ENCODE measurements at places on chromosomes 12 and 14.

DNA sequence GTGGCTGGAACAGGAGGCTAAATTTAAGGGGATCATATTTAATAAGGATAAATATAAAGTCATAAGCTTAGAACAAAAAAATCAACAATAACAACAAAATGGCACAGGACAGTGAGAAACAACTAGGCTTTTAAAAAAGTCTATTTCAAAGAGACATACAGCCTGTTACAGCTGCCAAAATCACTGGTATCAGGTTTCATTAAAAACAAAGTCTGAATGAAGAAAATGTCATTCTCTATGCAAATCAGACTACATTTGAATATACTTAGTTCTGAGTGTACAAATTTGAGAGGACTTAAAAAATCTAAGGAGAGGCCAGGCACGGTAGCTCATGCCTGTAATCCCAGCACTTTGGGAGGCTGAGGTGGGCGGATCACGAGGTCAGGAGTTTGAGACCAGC is 44.0 kb downstream of the TFCP2 start:
- no peak for DNase-seq

GRCh38 chr14:49594347-49595091 is 4.2 kb upstream of the LRR1 start:
- no peak for DNase-seq

- no peak for DNase-seq
Observed at GRCh38 chr12:3200032-3200617, 122.9 kb downstream of the TSPAN9 start.

DNA sequence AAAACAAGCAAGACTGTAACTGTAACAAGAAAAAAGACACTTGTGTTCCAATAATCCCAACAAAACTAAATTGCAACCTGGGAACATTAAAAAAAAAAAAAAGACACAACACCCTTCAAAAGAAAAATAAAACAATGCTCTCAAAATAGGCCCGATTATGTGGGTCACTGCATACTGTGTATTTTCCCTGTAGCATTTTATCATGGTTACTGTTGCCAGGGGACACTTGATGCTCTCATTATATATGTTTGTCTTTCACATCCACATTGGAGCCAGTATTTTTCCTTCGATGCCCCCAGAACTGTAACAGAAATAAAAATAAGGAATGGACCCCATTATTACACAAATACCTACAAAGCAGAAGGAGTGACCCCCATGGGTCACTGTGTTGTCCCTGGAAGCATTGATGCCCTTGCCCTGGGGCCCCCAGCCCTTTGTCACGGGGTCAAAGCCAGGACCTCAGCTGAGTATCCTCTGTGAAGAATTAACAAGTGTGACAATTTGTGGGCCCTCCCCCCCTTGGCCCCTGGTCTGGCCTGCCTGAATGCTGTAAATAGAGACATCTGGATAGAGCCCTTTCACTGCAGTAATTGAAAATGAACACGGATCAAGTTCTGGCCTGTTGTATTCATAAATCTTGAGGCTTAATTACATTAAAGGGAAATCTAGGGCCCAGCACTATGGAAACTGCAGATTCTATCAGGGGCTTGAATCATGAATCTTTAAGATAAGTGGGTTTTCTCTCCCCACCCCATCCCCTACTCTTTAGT is 72.8 kb downstream of the C12orf42 start:
- no peak for DNase-seq

GRCh38 chr14:73231981-73232851 is 5.1 kb upstream of the PAPLN start:
- no peak for DNase-seq

GRCh38 chr14:103855734-103856095 is 8.3 kb upstream of the PPP1R13B start:
- no peak for DNase-seq

DNA sequence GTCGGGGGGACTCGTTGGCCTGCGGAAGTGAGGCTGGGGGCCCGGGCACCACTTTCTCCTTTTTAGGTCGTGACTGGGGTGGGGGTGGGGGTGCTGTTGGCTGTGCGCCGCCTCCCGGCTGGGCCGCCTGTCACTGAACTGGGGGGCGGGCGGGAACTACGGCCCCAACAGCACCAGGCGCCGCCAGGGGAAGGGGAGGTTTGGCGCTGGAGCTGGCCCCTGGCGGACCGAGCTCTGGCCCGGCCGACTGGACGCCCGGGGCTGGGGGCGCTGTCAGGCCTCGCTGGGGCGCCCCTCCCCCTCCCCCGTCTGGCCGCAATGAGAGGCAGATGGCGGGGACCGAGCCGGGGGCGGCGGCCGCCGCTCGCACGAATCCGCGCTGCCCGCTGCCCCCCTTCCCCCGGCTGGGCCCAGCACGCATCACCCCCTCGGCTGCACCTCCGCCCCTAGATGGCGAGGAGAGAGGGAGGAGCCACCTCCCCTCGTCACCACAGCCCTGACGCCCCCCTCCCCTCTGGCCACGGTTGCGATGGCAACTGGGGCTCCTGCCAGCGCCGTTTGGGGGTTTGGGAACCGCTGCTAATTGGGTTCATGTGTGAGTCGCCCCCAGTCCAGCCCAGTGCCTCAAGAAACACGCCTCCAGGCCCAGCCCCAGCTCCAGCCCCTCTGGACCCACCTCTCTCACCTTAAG is 723 bp downstream of the NFATC4 start:
- DNase-seq = peak; percentile 68

DNA sequence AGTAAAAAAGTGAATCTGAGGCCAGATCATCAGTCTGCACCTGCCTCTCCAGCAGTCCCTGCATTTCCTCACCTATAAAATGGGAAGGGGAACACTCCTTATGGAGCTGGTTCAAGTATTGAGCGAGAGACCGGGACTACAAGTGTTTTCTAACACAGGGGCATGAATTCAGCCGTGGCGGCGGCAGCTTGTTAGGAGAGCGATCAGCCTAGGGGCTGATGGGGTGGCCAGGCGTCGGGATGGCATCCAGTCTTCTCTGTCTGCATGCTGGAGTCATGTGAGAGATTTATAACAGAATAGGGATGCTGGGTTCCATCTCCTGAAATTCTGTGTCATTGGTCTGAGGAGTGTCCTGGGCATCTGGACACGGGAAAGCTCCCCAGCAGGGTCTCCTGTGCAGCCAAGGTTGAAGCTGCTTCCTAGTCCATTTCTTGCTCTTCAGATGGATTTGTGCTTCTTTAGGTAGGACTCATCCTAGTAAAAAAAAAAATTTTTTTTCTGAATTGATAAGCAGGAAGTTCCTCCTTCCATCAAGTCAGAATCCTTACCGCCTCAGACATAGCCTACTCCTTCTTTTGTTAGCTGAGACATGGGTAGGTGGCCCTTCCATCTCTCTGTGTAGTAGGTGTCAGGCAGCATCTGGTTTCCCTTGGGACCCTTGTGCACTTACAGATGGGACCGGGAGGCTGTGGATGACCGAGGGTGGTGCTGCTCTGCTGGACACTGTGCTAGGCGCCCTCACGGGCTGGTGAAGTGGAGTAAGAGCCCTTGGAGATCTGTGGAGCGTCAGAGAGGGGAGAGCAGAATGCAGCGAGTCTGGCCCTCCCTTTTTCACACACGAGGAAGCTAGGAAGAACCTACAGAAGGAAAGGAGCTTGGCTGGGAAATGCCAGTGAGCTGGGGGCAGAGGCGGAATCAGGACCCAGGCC is 146.7 kb downstream of the TSPAN9 start:
- no peak for DNase-seq

- DNase-seq = no peak
Observed at GRCh38 chr12:104991565-104992128, 5.5 kb downstream of the NOPCHAP1 start.

- no peak for DNase-seq
Observed at GRCh38 chr12:1581973-1582708, 12.2 kb downstream of the FBXL14 start.

DNA sequence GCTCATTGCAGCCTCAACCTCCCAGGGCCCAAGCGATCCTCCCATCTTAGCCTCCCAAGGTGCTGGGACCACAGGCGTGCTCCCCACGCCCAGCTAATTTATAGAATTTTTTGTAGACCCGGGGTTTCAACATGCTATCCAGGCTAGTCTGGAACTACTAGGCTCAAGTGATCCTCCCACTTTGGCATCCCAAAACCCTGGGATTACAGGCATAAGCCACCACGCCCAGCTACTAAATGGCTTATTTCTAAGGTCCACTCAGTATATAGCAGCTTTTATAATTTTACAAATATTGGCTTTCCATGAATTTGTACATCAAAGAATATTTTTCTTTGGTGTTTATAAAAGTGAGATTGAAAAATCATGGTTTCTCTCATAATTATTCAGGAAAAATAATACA is 167.8 kb downstream of the TTC7B start:
- DNase-seq = no peak

- DNase-seq = no peak
Observed at GRCh38 chr12:69473262-69473661, 3.1 kb downstream of the FRS2 start.

DNA sequence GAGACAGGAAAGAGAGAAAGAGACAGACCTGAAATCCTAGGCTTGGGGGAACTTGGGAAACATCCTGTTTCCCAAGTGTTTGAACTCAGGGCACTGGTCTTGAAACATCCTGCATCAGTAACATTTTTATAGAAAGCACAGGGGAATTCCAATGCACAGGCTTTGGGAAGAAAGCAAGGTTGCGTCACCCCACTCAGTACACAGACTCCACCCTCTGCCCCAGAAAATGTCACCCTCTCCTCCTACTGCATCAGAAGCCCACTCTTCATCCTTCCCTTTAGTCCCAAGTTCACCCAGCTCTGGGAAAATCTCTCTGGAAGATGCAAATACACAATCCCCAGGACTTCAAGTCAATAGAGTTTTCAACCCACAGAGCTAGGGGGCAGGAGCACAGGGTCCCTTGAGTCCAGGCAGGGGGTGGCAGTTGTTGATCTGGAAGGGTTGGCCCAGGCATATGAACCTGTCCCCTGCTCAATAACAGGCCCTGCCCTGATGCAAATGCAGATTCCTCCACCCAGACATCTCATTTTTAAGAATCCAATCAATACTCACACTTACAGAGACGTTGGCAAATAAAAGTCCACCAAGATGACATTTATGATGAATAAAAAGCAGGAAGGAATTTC is 1.7 kb downstream of the RDH16 start:
- no peak for DNase-seq

- DNase-seq = no peak
Observed at GRCh38 chr14:67232621-67233020, 8.6 kb upstream of the PALS1 start.

GRCh38 chr12:111570084-111570961 is 28.8 kb downstream of the ATXN2 start:
- no peak for DNase-seq

DNA sequence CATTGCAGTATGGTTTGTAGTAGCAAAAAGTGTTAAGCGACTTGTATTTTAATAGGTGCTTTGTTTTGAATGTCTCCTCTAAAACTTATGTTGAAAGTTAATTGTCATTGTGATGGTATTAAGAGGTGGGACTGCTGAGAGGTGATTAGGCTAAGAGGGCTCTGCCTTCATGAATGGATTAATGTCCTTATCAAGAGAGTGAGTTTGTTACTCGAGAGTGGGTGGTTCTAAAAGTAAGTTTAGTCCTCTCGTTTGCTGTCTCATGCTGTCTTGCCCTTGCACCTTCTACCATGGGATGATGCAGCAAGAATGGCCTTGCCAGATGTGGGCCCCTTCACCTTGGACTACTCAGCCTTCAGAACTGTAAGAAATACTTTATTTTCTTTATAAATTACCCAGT is 17.4 kb downstream of the ZDHHC17 start:
- no peak for DNase-seq

GRCh38 chr14:91249841-91250616 is 5.5 kb upstream of the GPR68 start:
- no peak for DNase-seq

GRCh38 chr12:54394281-54394719 is 9.8 kb upstream of the ZNF385A start:
- peak; percentile 68 for DNase-seq

- no peak for DNase-seq
Observed at GRCh38 chr14:89088530-89088929, 264.1 kb downstream of the TTC8 start.

- no peak for DNase-seq
Observed at GRCh38 chr14:91387951-91388381, 29.7 kb downstream of the CCDC88C start.

GRCh38 chr12:115873451-115874082 is 403.9 kb downstream of the MED13L start:
- DNase-seq = no peak

DNA sequence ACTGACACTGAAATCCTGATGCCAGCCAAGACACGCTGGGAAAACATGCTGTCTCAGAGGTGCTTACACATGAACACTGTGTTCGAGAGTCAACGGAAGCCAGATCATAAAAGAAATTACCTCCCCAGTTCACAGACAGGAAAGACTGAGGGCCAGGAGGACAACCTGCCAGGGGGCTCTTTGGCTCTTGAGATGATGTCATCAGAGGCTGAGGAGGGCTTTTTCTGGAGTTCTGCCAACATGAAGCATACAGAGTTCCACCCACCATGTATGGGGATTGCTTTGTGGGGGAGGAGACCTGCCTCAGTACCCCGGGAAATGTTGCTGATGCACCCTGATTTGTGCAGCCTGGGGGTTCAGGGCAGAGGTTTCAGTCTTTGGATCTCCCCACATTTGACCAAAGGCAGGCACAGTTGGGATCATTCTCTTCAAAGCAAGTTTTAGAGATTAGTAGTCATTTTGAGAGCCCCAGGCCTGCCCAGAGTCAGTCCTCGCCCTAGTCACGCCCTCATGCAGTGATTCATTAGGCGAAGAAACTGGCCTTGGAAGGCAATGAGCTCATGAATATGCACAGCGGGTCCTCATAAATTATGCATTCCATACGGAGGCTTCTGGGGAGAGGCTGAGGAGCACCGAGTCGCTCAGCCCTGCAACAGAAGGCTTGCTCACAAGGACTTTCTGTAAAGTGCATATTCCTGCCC is 34.9 kb upstream of the EML1 start:
- DNase-seq = no peak

DNA sequence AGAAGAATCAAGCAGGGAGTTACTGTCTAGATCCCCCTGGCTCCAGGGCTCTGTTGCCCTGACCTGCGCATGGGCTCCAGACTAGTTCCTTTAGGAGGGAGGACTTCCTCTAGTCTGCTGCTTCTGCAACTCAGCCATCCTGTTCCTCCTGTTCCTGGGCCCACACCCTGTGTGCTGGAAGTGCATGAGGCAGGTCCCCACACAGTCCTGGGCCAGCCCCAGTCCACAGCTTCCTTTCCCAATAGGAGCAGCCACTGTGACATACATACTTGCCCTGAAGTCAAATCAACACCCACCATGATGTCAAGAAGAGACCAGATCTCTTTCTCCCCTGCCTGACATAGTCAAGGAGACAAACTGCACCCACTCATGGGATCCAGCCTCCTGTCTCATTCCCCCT is 1.3 kb downstream of the SDR9C7 start:
- peak; percentile 44 for DNase-seq

DNA sequence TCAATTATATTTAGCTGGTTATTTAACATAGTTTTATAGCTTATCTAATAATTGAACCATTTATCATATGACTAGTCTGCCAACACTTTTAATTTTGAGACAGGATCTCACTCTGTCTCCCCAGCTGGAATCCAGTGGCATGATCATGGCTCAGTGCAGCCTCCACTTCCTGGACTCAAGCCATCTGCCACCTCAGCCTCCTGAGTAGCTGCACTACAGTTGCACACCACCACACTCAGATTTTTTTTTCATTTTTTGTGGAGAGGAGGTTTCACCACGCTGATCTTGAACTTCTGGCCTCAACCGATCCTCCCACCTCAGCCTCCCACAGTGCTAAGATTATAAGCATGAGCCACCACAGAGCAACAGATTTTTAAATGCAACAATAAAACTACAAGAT is 151.4 kb upstream of the MDGA2 start:
- DNase-seq = no peak

GRCh38 chr12:55060470-55060869 is 40.7 kb downstream of the NEUROD4 start:
- DNase-seq = no peak

GRCh38 chr12:62694632-62695031 is 228.0 kb downstream of the MON2 start:
- DNase-seq = no peak

- DNase-seq = no peak
Observed at GRCh38 chr12:12812618-12813119, 477 bp upstream of the DDX47 start.

All from activated CD8-positive, alpha-beta memory T cell treated with anti-CD3 and anti-CD28 coated beads for 24 hours (primary cell).